Stimulated activated CD4-positive, alpha-beta T cell treated with anti-CD3 and anti-CD28 coated beads, Interleukin-2, amount 100 ng/mL, for 24 hours (primary cell): ENCODE measurements at places on chromosomes 2 and 18.

DNA sequence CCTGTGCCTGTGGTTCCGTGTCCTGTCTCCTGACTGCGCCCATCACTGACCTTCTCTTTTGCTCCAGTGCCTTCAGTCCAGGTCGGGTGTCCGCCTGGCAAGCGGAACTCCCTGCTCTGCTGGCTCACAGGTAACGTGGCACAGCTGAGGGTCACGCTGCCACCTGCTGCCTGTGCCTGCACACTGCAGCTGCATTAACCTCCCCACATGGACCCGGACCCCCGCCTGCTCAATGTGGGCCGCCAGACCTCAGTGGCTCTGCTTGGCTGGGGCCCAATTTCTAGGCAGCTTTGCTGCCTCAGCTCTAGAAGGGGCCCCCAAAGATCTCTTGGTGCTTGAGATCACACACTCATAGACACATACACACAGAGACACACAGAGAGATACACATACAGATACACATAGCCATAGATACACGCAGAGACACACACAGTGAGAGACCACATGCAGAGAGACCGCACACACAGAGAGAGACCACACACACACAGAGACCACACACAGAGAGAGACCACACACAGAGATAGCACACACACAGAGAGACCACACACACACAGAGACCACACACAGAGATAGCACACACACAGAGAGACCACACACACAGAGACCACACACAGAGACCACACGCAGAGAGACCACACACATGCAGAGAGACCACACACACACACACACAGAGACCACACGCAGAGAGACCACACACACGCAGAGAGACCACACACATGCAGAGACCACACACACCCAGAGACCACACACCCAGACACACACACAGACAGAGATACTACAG, 14.9 kb upstream of the CNNM3 start:
- DNase-seq, result peak; percentile 76

DNA sequence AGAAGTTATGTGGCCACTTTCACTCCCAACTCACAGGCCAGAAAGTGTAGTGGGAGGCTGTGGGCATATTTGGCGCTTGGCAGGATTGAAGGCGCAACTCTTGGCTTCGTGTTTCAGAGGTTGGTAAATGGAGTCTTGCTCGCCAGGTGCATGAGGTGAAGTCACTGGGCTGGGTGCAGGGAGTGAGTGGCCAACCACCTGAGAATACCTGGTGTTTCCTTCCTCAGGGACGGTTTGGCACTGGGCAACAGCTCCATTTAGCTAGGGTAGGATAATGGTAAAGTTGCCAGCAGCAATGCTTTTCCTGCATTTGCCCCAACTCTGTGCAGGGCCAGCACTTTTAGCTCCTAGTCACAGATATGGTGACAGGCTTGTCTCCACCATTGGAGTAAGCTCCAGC, 115.9 kb downstream of the AGAP1 start:
- DNase-seq, result no peak

DNA sequence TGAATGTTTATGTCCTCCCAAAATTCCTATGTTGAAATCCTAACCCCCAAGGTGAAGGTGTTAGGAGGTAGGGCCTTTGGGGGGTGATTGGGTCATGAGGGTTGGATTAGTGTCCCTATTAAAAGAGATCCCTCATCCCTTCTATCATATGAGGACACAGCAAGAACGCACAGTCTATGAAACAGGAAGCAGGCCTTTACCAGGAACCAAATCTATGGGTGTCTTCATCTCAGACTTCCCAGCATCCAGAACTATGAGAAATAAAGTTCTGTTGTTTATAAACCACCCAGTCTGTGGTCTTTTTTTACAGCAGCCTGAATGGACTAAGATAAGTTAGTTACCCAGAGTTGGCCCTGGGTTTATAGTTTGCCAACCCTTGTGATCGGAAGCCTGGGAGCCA, 153.1 kb downstream of the INO80D start:
- no peak for DNase-seq

- DNase-seq, result no peak
These were observed 36.5 kb upstream of the TNFRSF11A start for GRCh38 chr18:62288665-62289008.

DNA sequence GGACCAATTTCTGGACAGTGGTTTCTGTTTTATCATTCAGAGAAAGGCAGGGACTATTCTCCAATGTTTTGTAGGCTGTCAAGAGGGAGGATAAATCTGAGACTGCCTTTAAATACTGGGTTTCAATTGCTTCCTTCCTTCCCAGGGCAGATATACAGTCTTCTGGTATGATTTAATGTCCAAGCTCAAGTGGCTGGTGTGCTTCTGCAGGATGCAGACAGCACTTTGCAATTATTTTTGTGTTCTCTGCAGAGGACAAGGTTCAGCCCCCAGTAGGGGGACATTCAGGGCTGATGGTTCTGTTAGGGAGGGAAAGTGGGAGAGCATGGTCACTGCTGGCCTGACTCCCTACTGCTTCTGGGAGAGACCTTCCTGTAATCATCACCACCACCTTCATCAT, 4.6 kb upstream of the BOD1L2 start:
- no peak for DNase-seq

DNA sequence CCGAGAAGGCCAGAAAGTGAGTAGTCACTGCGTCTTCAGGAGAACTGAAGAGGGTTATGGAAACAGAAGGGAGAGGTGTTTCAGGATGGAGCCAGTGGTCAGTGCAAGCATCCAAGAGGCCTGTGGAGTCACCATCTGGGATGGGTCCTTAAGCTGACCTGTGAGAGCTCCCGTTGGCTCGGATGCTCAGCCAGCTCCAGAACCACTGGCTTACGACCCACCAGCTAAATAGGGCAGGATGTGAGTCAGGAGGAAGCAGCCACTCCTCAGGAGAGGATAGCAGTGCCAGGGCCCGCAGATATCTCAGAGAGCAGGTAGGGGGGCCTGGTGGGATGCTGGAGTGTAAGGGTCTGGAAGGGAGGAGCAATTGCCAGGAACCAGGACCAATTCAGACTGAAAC, 63.1 kb upstream of the B3GNT7 start:
- DNase-seq, result no peak

DNA sequence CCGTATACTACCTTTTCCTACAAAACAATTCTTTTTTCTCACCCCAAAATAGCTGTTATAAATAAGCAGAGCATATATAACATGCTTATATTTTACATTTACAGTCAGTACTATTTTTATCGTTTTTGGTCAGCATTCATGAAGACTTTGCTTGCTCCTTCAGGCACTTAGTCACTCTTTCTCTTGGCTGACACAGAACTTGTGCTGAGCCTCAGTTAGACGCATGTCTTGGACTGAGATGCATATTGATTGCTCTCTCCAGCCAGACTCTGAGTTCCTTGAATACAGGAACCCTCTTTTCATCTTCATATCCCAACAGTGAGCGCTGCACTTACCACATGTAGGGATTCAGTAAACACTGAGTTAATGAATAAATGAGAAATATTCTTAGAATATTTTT, 158.3 kb downstream of the RTN4 start:
- no peak for DNase-seq

- DNase-seq, result no peak
These were observed 49.4 kb downstream of the POLE4 start for GRCh38 chr2:75007819-75008218.

GRCh38 chr18:43542016-43542415, 264.7 kb upstream of the SYT4 start:
- DNase-seq, result no peak

- DNase-seq, result no peak
These were observed 1.8 kb upstream of the NPAS2 start for GRCh38 chr2:100818003-100818605.

DNA sequence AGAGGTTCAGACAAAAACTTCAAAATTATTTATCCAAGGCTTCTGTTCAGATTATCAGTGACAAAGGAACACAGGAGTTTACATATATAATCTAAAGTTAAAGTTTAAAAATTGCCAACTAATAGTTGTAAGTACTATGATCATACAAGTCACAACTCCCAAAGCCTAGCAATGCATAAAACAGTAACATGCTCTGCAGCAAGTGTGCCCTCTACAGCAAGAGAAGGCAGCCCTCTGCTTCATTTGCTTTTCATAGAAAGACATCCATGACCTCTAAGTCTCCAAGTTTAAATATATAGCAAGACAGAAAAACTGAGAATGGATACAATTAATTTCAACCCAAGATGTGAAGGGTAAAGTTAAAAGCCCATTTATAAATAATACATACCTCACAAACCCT, 13.3 kb downstream of the RAB1A start:
- DNase-seq, result no peak

DNA sequence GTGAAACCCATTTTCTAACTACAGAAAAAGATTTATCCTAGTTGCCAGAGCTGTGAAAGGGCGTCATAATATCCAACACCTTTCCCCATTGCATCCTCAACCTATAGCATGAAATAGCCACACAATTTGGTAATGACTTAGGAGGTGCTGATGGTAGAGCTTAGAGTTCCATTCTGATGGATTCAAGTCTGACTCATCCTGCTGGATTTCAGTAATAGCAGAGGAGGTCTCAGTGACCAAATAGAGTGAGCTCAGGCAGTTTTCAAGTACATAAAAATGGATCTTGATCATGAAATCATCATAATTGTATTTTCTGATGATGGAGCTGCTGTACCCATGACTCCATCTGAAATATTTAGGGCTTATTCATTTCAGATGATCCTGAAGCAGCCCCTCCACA, 270.7 kb upstream of the KLHL29 start:
- DNase-seq, result no peak

DNA sequence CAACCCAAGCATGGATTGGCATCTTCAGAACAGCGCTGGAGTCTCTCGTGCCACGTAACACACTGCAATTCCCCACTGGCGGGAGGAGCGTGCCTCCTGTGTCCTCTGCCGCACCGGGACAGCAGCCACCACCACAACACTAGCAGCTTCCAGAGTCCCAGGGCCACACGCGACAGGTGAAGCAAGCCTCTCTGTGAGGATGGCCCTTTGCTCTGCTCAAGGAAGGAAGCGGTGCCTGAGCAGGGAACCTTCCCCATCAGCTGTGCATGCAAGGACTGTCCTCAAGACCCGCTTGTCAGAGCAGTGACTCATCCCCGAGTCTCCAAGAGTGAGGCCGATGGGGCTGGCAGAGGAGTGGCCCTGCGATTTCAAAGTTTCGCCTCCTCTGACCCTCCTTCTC, 44.0 kb downstream of the TTC32 start:
- DNase-seq, result no peak

GRCh38 chr2:11347403-11347959, 3.0 kb upstream of the ROCK2 start:
- DNase-seq, result no peak

DNA sequence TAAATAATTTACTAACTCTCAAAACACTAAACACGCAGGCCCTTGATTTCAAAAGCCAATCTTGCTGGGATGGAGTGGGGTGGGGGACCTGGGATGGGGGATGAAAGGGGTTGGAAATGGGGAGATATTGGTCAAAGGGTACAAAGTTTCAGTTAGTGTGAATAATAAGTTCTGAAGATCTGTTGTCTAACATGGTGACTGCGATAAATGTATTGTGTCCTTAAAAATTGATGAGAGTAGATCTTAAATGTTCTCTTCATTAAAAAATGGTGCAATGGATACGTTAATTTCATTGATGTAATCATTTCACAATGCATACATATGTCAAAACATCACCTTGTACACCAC, 505 bp upstream of the ACYP2 start:
- DNase-seq, result no peak

GRCh38 chr18:13726232-13726971, at the start of the genes FAM210A and RNMT:
Gene FAM210A, minus strand, starts transcription at chr18:13726558. Its CDS starts 44,481 bp downstream, at chr18:13682077.
Gene RNMT, plus strand, starts transcription at chr18:13726673. Its CDS starts 4,845 bp downstream, at chr18:13731518.
- peak; percentile 94 for DNase-seq

DNA sequence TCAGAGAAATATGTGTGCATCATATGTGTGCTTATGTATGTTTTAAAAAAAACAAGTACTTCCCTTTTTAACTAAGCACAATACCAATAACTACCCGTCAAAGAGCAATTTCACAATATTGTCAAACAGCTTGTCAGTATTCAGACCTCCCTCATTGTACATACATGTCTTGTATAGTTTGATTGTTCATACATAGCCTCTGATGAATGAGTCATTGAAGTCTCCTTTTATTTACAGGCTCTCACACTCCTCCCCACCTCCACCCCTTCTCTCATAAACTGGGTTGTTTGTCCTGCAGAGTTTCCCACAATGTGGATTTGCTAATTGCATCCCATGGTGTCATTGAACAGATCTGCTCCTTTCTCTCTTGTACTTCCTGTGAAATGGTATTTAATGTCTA, 132.8 kb upstream of the L3MBTL4 start:
- DNase-seq, result no peak

DNA sequence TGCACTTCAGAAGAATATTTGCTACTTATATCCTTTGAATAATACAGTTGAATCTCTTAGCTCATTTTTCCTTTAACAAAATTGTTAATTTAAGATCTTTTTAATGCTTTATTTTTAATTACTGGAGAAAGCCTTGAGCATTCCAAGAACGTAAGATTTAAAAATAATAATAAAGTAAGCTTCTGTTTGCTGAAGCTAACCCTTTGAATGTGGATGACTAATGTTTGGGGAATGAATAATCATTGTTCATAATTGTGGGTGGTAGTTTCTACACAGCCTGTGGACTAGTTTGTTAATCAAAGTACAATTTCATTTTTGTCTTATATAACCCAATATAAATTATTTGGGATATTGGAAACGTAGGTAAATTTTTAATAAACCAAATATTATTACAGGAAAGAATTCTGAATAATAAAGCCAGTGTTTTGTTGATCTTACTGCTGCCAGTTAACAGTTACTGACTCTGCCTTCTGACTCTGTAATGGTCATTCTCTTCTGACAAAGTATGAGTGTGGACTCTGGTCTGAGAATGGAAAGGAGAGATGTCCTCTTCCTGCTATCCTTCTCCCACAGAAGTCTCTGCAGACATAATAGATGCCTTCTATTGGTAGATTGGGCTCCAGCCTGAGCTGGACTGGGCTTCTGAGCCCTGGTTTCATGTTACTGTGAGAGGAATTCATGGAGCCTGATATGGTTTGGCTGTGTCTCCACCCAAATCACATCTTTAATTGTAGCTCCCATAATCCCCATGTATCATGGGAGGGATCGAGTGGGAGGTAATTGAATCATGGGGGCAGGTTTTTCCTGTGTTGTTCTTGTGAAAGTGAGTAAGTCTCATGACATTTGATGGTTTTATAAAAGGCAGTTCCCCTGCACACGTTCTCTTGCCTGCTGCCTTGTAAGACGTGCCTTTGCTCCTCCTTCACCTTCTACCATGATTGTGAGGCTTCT, 292.7 kb upstream of the SLC39A10 start:
- no peak for DNase-seq

DNA sequence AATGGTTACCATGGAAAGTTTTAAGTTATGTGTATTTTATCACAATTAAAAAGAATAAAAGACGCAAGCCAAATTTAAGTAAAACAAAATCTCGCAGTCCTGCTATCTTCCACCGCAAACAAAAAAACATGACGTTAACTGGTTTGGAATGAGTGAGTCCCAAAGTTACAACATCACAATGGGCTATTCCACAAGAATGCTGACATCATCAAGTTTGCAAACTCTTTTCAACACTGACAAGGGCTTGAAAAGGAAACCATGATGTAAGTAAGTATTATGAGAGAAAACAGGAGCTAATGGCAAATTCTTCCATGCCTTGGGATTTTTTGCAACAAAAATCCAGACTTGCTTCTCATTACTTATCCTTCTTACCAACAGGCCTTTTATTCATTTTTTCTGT, 31.1 kb downstream of the SIGLEC15 start:
- no peak for DNase-seq

- no peak for DNase-seq
These were observed 213.2 kb downstream of the KCNJ3 start for GRCh38 chr2:154911729-154912128.
